ENCODE measurements at places on chromosomes 2 and 18. TPM values are rescaled to one million over a fixed set of nuclear protein-coding genes. Genes with fewer than 3 reads are reported as not detected.

- DNase-seq, result no peak
These were observed 69.6 kb downstream of the COL5A2 start for GRCh38 chr2:189109921-189110397.

GRCh38 chr2:113324684-113325160 is 46.0 kb upstream of the PAX8 start:
- peak; percentile 84 for DNase-seq

The SERPINB3 gene
- not detected for total RNA-seq

The ZAP70 gene
- not detected for total RNA-seq

The IL36B gene
- not detected for total RNA-seq

The POMC gene
- total RNA-seq, result 5.8 TPM

Measured in GM23248 (cell line).